Left forelimb (tissue), 1 donor: ENCODE measurements at places on chromosomes 2 and 18.

DNA sequence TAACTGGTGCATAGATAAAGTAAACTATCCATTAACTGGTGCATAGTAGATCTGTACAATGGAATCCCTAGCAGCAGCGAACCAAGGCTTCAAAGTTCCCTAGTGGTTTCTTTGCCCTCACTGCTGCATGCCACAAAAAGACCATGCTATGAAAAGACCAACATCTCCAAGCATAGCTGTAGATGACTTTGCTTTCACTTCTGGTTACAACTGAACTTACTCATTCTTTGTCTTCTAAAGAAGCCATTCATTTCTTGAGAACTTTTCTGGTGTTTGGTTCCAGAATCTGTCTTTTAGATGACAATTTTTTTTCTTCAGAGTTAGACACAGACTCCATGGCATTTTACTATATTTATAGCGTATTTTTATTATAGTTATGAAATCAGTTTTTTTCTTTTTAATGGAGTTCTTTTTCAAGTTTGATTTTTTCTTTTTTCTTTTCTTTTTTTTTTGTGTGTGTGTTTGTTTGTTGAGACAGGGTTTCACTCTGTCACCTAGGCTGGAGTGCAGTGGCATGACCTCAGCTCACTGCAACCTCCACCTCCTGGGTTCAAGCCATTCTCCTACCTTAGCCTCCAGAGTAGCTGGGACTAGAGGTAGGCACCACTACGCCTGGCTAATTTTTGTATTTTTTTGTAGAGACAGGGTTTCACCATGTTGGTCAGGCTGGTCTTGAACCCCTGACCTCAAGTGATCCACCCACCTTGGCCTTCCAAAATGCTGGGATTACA, 63.6 kb downstream of the SLC35F5 start:
- DNase-seq, result no peak

GRCh38 chr2:106257135-106257534, 63.0 kb upstream of the UXS1 start:
- no peak for DNase-seq

GRCh38 chr2:2875296-2875695, 502.3 kb downstream of the EIPR1 start:
- DNase-seq, result no peak

DNA sequence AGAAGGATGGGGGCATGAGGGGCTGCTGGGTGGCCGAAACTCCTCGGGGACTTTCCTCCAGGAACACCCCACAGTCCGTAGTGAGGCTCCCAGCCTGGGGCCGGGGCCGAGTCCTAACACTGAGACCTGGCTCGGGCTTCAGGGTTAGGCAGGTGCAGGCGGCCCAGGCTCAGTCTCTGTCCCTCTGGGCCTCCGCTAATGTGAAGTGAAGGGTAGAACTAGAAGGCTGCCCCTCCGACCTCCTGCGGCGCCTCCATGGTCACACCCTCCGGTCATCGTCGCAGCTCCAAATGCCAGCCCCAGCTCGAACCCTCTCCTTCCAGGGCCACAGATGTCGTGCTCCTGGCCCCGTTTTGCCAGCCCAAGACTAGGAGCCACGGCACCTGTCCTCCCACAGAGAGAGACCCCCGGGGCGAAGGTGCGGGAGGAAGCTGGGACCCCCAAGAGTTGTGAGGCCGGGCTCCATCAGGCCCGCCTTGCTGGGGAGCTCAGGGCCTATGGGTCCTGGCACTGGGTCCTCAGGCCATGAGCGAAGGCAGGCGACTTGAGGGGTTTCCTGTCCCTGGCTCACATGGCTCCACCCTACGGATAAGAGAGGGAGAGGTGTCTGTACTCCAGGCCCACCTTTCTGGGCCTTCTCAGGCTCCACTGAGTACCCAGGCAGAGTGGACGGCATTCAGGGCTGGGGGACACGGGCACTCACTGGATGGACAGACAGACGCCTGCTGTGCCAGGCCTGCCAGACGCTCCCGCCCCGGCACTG, 797 bp downstream of the ANO7 start:
- no peak for DNase-seq

DNA sequence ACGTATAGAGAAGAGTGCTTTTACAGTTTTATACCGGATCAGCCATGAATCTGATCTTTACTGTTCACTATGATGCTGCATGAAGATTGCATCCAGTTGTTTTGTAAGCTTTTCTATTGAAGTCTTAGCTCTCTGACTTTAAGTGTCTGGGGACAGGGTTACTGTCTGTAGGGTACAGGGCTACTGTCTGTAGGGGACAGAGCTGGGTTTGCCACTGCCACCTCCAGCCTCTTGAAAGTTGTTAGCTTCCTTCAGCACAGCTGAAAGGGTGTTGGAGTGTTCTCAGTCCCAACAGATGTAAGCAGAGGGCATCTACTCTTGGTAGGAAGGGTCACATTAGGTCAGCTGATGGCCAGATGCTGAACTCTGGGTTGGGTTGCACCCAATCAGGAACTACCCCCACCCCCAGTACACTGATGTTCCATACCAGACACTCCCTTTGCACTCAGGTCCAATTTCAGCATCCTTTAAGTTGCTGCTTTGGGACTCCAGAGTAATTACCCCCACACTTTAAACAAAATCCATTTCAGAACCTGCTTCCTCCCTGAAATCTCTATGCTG, 58.0 kb downstream of the MYL12B start:
- no peak for DNase-seq

DNA sequence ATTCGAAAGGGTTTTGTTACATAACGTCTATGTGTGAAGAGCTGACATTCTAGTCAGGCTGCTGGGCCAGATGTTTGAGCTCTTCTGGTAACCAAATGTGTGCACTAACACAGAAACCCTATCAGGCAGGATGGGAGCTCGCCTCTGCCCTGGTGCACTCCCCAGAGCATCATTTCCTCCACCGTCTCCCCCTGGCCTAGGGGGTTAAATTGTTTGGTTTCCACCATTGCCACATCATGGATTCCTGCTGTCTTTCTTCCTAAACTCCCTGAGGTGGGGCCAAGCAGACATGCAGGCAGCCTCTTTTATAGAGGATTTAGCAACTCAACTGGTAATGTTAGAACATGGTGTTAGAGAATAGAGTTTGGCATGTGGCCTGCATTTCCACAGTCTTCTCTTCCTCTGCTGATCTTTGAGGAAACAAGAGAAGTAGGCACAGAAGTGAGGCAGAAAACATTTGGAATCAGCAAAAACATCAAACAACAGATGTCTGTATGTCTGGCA, 87.3 kb downstream of the ANTXR1 start:
- no peak for DNase-seq

DNA sequence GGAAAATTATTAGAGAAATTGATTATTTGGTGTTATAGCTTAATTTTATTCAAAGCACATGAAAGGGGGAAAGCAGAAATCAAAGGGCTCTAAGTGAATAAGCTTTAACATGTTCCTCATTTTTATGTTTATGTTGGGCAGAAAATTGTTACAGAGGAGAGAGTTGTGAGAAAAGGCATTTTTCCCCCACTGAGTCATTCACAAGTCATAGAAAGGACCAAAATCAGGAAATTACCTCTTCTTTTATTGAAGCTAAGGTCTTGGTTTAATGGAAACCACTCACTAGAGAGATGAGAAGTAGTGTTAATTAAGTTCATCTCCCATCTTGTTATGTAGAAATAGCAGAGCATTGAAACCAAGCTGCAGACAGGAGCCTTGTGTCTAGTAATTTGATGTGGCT, 175.3 kb upstream of the THUMPD2 start:
- DNase-seq, result no peak

- DNase-seq, result no peak
These were observed 151.8 kb downstream of the RDH14 start for GRCh38 chr2:18408638-18409037.

DNA sequence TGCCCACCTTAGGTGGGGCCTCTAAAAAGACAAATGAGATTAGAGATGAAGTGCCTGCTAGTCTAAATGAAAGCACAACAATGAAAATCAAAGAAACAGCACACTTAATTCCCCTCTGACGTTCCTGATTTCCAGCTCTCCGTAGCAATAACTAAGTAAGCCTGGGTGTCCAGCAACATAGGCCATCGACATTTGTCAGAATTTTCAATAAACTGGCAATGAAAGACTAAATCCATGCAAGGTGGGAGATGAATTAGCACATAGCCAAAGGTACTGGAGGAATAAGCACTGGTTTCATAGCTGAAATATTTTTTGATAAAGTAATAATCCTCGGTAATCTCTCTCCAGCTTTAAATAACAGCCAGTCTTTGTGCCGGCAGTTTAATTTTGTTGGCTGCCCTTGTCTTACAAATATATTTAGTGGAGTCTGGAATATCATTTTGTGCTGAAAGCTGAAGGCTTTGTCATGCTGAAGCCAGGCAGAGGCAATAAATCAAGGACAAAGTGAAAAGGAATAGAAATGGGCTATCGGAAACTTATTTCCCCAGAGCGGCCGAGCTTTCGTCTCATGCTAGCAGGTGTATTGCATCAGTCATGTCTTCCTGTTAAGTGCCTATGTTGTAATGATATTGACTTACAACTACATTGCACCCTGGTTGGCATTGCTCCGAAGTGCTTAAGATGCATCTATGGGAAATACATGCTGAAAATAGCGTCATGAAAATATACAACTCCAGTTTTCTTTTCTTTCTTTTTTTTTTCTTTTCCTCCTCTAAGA, 790.1 kb downstream of the CNTNAP5 start:
- DNase-seq, result no peak

DNA sequence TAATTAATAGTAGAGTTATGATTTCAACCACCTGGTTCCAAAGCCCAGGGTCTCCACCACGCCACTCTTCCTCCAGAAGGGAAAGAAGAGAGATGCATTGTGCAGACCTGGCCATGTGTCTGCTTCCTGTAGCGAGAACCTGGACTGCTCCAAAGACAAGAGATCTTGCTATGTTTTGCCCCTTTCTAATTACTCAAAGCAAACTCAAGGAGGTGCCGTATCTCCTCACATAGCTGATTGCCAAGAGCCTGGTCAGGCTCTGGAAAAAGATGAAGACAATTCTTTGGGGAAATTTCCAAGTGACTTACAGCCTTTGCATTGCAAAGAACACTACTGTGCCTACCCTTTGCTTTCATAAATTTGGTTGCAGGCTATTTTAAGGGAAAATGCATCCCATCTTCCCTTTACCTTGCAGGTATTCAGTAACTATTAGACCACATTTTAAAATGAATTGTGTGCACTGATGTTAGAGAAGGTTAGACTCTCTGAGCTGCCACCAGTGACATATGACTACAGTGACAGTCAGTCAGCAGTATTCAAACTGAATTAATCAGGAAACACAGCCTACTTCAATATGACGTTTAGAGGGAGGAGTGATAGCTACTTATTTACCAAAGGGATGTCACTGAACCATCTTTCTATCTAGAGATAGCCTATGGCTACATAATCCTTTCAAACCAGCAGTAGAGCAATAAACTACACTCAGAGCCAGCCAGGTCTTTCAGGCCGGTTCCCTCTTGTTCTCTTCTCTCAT, 842.1 kb upstream of the FANCL start:
- DNase-seq, result no peak

GRCh38 chr2:19796035-19796695, 105.6 kb downstream of the TTC32 start:
- DNase-seq, result no peak

DNA sequence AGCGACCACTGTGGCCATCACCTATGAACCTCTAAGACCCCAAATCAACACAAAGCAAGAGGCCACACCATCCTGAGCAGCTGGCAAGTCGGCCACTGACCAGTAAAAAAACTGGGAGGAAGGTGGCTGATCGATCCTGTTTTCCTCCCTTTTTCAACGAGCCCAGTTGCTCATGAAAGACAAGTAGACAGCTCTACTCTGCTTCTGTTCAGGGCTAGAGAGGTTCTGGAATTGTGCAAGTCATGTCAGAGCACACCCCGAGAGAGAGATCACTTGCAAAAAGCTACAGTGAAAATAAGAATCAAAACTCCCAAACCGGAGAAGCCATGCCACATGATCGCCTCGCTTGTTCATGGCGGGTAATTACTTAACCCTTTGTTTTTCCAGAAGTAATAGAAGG, 34.6 kb downstream of the ZNF516 start:
- DNase-seq, result no peak

DNA sequence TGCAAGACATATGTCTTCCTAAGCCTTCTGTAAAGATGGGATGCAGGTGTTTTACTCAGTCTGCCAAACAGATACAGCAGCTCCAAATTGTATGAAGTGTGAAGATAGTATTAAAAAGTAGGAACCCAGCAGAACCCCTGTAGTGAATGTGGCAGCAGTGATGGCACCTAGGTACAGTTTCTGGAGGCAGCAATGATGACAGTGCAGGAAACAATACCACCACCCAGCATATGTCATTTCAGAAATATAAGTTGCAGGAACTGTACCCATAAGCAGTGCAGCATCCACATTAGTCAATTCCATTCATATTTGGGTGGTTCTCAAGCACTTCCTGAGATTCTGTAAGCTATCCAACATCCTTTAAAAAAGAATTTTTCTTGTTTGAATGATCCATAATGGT, 46.7 kb upstream of the ATP5MC3 start:
- DNase-seq, result no peak
